ENCODE measurements at places on chromosomes 2 and 18.
A peak's percentile ranks its signal among the peaks of the same experiment; 100 is the strongest.

DNA sequence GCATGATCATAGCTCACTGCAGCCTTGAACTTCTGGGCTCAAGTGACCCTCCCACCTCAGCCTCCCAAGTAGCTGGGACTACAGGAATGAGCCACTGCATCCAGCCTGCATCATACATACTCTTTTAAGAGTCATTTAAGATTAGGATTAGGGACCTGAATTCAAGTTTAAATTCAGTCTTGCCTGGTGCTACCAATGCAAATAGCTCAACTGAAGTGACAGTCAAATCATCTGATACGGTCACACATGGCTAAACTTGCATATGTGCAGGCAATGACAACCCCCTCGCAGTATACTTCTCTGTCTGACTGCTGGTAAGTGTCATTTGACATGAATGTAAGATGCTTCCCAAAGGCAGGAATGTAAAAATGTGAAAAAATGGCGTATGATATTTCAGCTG is 31.8 kb upstream of the TMEM131 start:
- DNase-seq = no peak

DNA sequence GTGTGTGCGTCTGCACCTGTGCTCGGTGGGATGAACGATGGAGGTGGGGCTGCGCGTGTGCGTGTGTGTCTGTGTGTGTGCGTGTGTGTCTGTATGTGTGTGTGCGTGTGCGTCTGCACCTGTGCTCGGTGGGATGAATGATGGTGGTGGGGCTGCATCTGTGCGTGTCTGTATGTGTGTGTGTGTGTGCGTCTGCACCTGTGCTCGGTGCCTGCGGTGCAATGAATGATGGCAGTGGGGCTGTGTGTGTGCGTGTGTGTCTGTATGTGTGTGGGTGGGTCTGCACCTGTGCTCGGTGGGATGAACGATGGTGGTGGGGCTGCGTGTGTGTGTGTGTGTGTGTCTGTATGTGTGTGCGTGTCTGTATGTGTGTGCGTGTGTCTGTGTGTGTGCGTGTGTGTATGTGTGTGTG is 48.5 kb upstream of the CTDP1 start:
- no peak for DNase-seq

GRCh38 chr18:72675394-72675793 is 131.3 kb upstream of the CBLN2 start:
- DNase-seq = no peak

- no peak for DNase-seq
These were observed 1259.5 kb upstream of the PIK3C3 start for GRCh38 chr18:40695526-40695925.

GRCh38 chr18:53753601-53754000 is 470.9 kb downstream of the MBD2 start:
- DNase-seq = peak; percentile 7

DNA sequence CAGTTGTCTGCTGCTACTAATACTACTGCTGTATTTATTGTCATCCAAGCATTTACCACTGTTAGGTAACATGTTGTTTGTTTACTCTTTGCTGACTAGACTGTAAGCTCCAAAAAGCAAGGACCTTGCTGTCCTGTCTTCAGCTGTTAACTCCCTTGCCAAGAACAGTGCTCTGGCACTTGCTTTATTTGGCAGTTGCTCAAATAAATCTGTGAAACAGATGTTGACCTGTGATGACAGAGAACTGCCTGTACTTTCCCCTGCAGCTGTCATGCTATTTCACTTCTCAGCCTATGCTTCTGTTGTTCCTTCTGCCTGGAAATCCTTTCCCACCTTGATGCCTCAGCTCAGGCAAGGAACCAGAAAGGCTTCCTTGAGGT is 181.2 kb downstream of the ATAD2B start:
- no peak for DNase-seq

- DNase-seq = no peak
These were observed 59.2 kb downstream of the TMEM18 start for GRCh38 chr2:618005-618404.

GRCh38 chr2:237222178-237222577 is 136.5 kb downstream of the COPS8 start:
- no peak for DNase-seq

DNA sequence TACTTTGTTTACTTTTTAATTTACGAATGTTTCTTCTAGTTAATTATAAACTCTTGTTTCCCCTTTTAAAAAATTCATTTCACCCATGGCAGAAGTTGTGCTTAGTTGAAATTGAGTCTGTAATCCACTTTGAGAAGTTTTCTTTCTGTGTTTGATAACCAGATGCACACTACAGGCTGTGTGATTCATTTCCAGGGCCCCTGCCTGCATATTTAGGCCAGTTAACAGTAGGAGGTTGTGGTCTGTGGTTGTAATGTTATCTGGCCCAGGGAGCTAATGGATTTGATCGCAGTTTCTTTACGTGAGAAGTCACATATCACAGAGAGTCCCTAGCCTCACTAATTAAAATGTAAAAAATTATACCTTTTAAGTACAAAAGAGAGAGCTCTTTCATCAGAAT is 3.3 kb downstream of the CDH7 start:
- peak; percentile 14 for DNase-seq

DNA sequence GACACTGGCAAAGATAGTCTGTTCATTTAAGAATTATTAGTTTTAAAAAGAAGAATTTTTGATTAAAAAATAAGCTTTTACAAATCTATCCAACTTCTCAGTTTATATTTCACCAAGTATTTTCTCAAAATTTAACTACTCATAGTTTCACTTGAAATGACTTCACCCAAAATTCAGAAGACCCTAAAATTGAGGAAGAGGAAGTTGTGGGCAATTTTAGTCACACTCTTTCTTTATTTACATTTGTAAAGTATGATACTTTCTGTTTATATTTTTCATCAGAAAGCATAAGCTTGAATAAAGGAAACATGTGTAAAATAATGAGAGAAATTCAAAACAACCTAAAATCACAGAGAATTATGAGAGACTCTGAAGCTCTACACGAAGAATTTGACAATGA is 278.8 kb upstream of the MEIS1 start:
- DNase-seq = no peak

DNA sequence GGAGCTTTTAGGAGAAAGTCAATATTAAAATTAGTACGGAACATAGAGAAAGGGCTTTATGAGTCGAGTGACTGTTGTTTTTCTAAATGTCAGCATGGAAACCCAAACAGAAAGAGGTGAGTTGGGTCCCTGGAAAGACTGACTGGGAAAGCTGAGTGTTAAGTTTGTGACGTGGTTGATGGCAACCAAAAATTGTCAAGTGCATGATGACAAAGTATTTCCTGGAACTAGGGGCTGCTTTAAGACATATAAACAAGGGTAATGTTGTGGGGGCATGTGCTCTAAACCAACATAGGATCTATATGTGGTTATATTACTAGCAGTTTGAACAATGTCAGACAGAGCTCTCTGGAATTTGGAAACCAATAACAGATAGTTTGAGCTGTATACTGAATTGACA is 50.9 kb upstream of the GPD2 start:
- no peak for DNase-seq

GRCh38 chr2:88331239-88331638 is 121.3 kb downstream of the FOXI3 start:
- DNase-seq = no peak

- peak; percentile 31 for DNase-seq
These were observed at the start of gene UBE2E3 for GRCh38 chr2:180980106-180980942. Gene UBE2E3 (plus strand): TSS chr2:180980605. CDS start chr2:180982043, 1,438 bp downstream.

GRCh38 chr2:49831698-49832367 is 677.5 kb upstream of the FSHR start:
- DNase-seq = no peak

GRCh38 chr2:96207073-96207773 is 1.4 kb downstream of the STARD7 start:
- DNase-seq = no peak

- no peak for DNase-seq
These were observed 544.3 kb downstream of the METTL4 start for GRCh38 chr18:2027016-2027415.

- DNase-seq = no peak
These were observed 29.4 kb upstream of the NOTO start for GRCh38 chr2:73172963-73173362.

DNA sequence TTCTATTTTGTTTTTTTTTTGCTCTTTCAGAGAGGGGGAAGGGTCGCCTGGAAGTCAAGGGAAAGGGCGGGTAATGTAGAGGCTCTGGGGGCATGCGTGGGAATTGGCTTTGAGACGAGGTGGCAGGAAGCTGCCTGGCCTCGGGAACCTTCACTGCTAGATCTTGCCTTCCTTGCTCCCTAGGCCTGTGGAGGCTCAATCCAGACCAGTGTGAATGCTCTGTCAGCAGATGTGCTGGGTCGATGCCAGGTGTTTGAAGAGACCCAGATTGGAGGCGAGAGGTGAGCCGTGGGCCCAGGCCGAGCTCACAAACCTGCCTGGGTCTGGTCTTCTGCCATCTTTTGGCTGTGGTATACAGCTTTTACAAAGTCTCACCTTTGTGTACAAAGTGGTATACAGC is 15.5 kb downstream of the CCT7 start:
- no peak for DNase-seq
